Suppressor macrophage treated with lipopolysaccharide for 4 hours (primary cell): ENCODE measurements at places on chromosomes 16 and 17.

- DNase-seq = no peak
Observed at GRCh38 chr16:78591682-78592103, 492.2 kb downstream of the WWOX start.

GRCh38 chr17:12983991-12984884, 33.6 kb downstream of the ELAC2 start:
- DNase-seq = no peak

DNA sequence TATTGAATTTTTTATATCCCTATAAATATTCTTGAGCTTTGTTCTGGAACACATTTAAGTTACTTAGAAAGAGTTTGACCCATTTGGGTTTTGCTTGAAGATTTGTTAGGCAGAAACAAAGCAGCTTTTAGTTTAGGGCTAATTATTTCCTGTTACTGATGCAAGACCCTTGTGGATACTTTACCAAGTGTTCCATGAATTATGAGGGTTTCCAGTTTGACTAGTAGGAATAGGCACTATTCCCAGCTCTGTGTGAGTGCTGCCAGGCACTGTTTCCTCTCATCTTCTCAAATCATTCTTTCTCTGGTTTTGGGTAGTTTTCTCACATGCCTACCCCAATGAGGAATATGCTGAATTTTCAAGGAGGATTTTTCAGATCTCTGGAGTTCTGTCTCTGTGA, 80.0 kb downstream of the SPACA3 start:
- DNase-seq = no peak

DNA sequence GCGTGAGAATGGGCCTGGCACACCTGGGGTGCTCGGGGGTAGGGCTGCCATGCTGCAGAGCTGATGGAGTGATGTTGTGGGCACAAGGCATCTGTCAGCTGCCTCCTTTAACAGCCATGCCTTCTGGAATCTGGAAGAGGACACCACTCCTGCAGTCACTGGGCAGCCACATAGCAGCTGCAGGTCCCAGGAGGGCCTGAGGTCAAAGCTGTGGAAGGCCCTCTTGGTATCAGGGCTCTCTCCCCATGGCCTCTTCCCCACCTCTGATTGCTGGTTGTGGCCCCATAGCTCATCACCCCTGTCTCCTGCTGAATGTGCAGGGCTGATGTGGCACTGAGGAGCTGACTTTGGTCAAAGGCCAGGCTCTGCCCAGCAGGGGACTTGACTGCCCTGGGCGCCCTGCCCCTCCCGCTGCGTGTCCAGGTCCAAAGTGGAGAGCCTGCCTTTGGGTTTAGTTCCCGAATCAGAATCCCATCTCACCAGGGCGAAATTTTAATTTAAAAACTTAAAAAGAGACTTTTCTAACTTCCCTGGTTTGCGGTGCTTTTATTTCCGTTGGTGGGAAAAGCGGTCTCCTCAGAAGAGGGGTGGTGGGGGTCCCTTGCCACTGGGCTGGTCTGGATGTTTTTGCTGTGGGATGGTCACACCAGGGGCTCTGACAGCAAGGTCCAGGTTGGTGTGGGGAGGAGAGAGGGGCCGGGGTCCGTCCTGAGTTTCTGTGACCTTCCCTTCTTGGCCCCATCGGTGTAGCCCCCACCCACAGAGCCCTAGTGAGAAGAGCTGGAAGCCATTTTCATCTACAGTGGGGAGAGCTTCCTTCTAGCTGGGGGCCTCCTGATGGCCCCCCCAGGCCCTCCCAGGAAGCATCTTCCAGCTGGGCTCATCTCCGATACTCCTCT, 5.9 kb downstream of the UBALD2 start:
- no peak for DNase-seq

- DNase-seq = no peak
Observed at GRCh38 chr17:45288825-45289224, 26.9 kb upstream of the SPATA32 start.

GRCh38 chr16:81810894-81811538, 31.9 kb downstream of the PLCG2 start:
- DNase-seq = no peak

- no peak for DNase-seq
Observed at GRCh38 chr17:78819402-78819801, 21.2 kb downstream of the USP36 start.

DNA sequence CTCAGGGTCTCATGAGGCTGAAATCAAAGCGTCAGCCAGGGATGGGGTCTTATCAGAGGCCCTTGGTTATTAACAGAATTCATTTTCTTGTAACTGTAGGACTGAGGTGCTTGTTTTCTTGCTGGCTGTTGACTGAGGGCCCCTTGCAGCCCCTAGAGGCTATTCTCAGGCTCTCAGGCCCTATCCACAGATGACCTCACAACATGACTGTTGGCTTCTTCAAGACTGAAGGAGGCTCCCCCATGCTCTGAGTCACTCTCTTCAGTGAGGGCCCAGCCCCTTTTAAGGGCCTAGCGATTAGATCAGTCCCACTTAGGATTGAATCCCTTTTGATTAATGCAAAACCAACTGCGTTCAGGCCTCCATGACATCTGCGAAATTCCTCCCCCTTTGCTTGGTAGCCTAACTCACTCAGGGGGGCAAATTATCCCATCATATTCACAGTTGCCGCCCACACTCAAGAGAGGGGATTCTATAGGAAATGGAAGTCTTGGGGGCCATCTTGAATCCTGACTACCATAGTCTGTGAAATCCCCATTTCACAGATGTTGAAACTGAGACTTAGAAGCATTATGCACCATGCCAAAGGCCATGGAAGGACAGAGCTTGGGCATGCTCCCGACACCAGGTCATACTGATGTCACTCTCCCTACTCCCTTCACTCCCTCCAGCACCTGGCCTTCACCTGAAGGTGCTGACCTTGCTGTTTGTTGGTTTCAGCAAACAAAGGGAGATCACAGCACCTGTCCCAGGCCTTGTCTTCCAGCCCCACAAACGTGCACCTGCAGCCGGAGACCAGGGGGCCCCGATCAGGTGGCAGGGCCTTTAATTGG, 592.3 kb downstream of the MAF start:
- peak; percentile 56 for DNase-seq

DNA sequence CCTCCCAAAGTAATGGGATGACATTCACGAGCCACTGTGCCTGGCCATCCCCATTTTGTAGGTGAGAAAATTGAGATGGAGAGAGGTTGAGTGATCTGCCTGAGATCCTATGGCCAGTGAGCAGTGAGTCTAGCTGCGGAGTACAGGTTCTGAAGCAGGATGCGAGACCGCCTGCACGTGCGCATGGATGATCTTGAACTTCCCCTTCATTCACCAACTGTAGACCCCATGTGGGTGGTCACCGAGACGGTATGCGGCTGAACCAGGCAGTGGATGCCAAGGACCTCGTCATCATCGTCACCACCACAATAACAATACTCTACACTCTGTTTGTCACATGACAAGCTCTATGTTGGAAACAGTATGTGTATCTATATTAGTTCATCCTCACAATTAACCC, 6.2 kb upstream of the SPNS3 start:
- DNase-seq = no peak

DNA sequence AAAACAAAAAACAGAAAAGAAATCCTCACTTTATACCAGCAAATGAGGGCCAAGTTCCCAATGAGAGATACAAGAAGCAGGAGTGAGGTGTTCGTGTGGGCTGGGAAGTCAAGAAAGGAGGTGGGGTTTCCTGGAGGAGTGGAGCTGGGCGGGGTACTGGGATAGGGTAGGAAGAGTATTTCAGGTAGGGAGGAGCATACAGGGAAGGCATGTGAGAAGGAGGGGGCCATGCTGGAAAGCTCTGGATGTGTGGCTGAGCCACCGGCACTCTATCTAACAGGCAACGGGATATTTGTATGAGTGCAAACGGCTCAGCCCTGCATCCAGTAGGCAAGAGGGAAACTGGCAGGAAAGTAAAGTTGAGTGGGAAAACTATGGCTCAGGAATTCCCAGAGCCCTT, 4.2 kb downstream of the OR3A2 start:
- no peak for DNase-seq

DNA sequence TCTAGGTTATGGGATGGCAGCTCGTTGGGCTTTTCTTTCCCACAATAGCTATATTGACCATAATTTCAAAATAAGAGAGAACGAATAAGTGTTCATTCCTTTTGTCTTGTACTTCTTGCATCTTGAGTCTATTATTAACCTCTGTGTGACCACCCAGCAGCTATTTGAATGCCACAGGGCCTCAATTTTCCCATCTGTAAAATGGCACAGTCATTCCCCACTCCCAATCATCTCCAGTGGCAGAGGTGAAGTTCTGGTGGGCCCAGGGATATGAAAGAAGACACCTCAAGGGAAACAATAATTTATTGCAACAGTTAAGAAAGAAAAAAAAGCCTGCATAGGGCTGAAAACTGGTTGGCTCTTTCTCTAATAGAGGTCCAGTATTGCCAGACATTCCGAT, 28.6 kb upstream of the NKD1 start:
- DNase-seq = no peak

DNA sequence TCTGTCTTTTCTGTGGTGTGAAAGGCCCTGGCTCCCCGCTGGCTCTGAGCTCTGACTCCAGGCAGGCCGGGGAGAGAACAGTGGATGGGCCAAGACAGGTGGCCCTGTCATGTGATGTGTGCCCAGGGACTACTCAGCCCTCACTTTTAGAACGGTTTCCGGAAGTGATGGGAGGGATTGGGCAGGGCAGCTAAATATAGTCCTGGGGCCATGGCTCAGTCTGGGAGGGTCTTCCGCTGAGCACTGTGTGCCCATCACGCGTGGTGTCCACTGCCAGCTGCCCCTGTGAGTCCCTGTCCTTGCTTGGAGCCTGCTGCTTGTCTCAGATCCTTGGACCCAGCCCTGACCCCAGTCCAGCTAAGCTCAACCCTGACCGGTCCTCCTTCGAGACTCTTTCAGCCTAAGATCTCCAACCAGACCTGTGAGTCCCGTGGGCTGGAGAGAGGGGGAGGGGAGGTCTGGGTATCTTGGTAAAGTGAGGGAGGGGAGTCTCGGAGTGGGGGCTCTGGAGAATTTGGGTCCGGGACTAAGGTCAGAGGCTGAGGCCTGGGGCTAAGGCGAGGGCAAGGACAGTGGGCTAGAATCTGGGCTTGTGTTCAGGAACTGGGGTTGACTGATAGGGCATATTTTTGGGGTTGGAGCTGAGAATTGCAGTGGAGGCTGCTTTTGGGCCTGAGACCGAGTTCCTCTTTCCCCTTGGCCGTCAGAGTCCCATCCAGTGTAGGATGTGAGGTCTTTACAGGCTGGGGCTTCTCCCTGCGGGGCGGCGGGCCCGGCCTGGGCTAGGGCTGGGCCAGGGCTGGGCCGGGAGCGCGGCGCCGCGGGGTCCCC, at the start of gene TRIM72:
TSS of gene TRIM72 (plus strand) at position 243 of the 831 bp plus-strand sequence. CDS start 620 bp downstream, outside the sequence.
- no peak for DNase-seq

DNA sequence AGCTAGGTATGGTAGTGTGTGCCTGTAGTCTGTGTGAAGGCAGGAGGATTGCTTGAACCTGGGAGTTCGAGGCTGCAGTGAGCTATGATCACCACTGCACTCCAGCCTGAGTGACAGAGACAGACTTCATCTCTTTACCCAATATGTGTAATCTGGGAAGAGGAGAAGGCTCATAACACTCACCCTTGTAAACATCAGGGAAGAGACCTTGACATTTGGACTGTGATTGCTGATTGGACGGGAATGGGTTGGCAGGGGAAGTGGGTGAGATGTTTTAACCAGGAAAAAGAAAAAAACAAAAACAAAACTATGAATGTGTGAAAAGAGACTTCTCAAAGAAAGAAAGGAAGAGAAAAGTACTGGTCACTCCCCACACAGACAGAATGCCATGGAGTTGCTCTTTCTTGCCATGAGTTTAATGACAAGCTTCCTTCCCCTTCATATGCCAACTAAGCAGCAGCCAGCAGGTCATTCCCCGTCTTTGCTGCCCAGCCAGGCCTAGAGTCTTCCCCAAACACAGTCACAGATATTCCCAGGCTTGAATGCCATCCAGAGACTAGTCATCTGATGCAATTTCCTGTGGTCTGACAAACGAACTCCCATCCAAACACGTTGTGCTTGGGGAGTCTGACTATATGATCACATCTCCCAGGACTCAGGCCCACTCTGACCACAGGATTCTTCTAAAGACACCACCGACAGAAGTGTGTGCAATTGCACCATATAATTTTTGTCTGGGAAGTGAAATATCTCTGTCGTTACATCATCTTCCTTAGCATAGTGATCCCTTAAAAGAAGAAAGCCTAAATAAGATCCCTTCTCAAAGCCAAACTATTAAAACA, 3.6 kb upstream of the XAF1 start:
- DNase-seq = peak; percentile 97

DNA sequence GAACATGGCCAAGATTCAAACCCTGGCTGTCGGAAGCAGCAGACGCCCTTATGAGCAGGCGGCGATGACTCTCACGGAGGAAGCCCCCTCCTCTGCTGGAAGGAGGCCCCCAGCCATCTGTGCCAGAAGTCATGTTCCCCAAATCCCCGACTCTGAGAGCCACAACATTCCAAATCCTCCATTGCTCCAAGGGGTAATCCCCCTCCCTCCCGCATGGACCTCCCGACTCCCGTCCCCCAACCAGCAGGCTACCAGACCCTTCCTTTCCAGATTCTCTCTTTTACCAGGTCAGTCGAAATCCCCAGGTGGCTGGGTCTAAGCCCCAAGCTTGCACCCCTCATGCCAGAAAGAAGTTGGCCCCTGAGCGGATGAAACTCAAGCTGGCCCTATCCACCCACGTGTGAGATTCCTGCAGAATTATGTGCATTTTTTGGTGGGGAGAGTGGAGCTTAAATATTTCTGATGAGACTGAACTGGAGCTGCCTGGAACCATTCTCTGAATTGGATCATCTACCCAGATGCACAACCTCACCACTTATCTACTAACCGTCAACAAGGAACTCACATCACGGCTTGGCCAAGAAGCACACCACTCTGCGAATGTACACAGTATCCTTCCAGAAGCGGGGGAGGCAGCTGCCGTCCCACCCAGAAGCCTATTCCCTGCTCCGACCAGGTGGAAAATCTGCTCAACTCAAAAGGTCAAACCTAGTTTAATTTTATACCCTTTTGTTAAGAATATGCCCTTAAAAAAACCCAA, 283.5 kb downstream of the C16orf95 start:
- no peak for DNase-seq

- no peak for DNase-seq
Observed at GRCh38 chr17:38361694-38362465, 10.2 kb downstream of the SOCS7 start.

DNA sequence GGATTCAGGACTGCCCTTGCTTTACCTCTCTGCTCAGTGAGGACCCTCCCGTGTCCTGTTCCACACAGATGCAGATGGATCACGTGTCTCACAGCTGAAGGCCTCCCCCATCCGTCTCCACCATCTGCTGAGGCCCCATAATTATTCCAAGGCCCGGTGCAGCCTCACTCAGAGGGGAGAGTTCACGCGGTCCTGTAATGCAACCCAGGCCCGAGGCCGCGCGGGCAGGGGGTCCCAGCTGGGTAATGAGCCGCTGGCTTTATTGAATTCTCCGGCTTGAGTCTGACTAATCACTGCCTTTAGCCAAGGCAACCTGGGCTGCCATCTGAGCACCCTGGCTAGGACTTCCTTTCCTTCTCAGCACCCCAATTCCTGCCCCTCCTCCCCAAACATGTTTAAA, 4.4 kb upstream of the WFIKKN2 start:
- DNase-seq = no peak

DNA sequence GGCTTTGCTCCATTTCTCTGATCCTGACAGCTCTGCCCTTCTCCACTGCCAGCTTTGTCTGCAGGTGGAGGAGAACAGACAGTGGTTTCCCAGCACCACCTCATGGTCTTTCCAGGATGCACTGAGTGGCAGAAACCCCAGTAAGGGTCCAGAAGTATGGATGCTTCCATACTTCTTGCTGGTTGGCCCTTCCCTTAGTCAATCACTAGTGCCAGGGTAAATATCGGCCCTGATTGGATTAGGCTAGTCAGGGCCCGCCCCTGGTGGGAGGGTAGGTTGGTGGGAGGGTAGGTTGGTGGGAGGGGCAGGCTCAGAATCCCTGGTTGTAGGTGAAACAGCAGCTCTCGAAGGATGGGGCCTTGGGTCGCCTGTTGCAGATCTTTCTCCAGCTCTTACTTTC, 10.2 kb downstream of the RNF213 start:
- DNase-seq = peak; percentile 32
